Stimulated activated CD4-positive, alpha-beta T cell treated with anti-CD3 and anti-CD28 coated beads, Interleukin-15, amount 100 ng/mL, for 1 hour (primary cell): ENCODE measurements at places on chromosomes 12 and 14.

- no peak for DNase-seq
Measured at GRCh38 chr14:30988509-30988908, 36.9 kb upstream of the AP4S1 start.

GRCh38 chr12:3572560-3572959, 81.6 kb downstream of the PRMT8 start:
- no peak for DNase-seq

DNA sequence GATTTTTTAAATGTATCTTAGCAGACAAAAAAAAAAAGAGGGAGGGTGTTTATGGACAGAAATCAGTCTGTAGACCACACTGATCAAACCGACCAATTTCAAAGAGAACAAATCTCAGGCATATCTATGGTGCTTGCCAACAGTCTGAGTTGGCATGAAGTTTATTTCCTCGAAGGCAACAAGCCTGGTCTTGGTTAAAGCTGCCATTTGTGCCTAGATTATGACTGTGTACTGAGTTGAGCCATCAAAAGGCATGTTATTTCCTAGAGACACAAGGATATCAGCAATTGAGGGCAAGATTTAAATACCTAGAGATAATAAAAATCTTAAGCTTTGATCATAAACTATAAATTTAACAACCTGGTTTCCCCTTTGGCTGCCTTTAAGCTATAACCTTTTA, 119.2 kb downstream of the SLC2A13 start:
- DNase-seq: no peak

GRCh38 chr12:11716794-11717518, 67.5 kb downstream of the ETV6 start:
- DNase-seq: no peak

DNA sequence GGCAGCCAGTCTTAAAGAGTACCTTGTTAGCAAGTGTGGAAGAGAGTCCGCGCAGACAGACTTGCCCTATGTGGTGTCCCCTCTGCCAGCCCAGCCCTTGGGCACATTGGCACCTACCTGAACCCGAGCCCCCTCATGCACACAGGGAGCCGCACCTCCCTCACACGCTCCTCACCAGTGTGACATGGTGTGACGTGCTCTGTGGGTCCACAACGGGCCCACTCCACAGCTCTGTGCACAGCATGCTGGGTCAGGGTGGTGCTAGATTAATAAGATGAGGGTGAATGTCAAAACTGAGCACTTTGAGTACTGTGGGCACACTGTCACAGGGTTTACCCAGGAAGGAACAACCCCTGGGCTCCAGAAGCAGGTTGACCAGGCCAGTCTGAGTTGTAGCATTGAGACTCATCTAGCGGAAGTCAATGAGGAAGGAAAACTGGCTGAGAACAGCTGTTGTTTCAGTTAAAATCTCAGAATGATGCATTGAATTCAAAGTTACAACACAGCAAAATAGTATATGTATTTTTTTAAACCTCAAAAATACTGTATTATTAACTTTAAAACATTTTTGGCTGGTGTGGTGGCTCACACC, 53.4 kb upstream of the AMN start:
- DNase-seq: no peak

GRCh38 chr12:79935624-79936345, 888 bp upstream of the PPP1R12A start:
- DNase-seq: no peak

DNA sequence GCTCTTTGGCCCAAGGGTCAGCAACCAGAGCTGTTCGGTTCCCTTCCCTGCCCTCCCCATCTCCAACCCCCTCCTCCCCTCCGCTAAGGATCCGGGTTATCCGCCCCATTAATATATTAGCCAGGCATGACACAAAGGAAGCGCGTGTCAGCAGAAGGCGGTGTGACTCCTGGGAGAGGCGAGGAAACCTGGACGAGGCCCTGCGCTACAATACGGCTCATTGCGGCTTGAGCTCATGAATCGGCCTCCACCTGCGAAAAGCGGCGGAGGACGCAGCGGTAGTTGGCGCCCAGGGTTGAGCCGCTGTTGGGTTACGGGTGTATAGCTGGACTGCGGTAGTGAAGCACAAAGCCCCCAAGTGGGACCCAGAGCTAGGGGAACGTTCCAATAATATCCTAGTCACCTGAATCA, 9.9 kb downstream of the FOXA1 start:
- no peak for DNase-seq

GRCh38 chr12:96427269-96427729, 27.1 kb upstream of the CDK17 start:
- no peak for DNase-seq

- no peak for DNase-seq
Measured at GRCh38 chr12:70772836-70773235, 135.6 kb upstream of the PTPRB start.

DNA sequence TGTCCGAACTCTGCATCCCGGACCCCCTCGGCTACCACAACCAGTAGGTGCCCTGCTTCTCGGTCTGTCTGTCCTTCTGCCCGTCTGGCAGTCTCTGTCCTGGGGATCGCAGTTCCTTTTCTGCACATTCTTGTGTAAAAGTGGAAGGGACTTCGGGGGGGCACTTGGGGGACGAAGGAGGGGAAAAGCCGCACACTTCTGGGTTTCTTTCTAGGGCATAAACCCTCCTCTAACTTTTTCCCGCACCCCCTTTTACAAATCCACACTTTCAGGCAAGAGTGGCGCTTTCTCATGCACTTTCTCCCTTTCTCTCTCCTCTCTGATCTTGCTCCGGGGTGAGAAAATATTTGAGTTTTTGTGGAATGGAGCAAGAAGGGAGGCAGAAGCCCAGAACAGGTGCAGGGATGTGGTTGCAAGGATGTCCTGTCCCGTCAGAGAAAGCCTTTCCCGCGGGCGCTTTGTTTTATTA, 506 bp downstream of the ESRRB start:
- no peak for DNase-seq

- DNase-seq: no peak
Measured at GRCh38 chr14:93395231-93395630, 35.5 kb upstream of the UNC79 start.

- DNase-seq: no peak
Measured at GRCh38 chr12:110436231-110436630, 13.9 kb downstream of the ARPC3 start.

- DNase-seq: no peak
Measured at GRCh38 chr12:92457458-92458180, 245.2 kb upstream of the PLEKHG7 start.

DNA sequence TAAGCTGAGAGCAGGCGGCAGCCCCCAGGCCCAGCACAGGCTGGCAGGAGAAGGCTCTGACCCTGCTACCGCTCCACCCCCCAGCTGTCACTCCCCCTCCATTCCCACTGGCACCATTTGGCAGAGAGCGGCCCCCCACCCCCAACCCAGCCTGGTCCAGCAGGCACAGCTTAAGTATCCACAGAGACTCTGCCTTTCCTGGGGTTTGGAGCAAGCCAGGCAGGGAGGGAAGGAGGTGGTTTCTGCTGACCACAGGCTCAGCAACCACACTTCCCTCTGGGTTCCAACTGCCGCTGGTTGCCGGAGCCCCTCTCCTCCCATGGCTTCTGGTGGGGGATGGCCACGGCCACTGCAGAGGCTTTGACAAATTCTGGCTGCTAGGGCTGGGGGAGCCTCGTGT, 30.5 kb upstream of the CCND2 start:
- no peak for DNase-seq

DNA sequence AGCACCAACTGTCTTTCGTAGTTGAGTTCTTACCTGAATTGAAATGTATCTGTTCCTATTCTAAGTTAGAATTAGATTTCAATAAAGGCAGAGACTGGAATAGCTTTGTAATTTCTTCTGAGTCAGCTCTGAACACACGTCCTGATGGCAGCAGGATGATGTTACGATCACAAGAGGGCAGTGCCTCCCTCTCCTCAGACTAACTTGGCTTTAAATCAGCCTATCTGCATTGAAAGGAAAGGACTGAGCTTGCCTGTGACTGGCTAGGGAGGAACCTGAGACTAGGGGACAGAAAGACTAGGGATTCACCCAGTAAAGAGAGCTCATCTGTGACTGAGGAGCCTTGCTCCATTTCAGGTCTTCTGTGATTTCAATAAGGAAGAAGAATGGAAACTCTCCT, 323.7 kb upstream of the OR4E1 start:
- no peak for DNase-seq

DNA sequence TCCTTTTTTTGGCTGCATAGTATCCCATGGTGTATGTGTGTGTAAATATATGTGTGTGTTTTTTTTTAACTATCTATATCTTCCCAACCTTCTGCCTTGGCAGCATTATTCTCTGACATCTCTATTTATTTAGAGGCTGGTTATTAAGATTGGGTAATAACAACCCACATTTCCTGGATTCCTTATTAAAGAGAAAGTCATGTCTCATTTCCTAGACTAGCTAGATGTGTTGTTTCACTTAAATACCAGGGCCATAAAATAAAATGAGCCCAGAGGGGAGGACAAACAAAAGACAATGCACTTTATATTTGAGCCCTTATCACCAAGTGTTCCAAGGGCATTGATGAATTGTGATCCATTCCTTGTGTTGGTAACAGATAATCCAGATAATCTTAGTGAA, 169.1 kb downstream of the SLC5A8 start:
- no peak for DNase-seq

DNA sequence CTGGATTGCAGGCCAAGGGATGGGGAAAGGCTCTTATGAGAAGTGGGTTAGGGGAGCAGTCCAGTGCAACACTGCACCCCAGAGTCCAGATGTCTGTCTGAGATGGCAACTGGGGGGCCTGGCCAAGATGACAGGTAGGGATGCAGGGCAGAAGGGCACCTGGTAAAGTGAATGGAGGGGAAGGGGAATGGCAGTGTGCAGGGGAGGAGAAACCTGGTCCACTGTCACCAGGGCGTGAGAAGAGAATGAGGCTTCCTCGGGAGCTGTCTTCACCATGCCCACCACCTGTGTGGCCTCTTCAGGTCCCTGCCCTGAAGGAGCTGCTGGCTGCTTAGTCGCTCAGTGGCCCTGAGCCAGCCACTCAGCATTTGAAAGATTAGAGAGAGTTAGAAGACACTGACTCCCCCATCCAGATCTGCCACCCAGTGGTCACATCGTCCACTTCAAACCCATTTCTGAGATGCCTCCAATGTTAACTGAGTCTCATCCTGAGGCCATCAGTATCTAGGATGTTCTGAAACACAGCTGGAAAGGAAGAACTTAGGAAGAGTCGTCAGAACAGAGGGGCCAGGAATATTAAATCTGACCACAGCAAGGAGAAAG, 57.3 kb downstream of the PLEKHG3 start:
- DNase-seq: no peak

- DNase-seq: no peak
Measured at GRCh38 chr14:63991833-63992232, 139.0 kb downstream of the SYNE2 start.

DNA sequence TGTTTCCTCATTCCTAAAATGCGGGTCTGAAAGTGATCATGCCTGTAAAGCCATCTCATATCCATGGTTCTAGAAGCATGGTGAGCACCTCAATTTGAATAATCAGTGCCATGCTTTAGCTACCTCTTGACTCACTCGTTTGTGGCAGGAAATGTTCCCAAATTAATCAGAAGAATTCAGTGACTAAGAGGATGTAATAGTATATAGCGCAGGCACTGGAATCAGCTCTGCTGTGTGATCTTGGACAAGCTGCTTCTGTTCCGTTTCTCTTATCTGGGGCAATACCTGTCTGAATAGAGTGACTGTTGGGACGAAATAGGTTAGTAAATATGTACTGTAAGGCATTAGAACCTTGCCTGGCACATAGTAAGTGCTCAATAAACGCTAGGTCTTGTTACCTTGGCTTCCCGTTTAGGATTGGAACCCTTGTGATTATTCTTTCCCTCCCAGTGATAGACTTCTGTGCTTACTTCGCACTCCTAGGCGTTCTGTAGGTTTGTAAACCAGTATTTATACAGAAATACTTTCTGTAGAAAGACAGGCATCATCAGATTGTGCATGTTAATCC, 820 bp upstream of the SMAGP start:
- no peak for DNase-seq

DNA sequence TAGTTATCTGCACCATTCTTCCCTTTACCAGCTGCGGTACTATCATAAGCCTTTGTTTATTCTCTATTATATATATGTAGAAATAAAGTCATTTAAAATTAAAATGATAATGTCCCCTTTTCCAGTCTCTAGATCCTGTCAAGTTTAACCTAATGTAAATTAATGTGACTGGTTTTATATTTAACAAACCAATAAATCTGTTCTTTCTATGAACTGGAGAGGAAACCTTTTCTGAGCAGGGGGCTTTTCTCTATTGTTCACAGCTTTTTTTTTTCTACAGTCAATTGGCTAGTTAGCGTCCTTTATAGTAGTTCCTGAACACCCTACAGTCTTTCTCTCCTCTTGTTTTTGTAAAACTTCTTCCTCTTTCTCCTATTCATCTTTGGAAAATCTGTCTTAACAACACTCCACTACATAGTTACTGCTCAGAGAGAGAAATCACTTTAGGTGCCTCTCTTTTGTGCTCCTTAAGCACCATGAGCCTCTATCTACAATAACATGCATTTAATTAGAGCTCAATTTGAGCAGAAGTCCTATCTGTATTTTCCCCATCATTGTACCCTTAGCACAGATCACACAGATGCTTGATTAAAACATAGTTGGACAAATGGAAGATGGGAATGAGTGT, 332.6 kb upstream of the SYT1 start:
- DNase-seq: no peak

DNA sequence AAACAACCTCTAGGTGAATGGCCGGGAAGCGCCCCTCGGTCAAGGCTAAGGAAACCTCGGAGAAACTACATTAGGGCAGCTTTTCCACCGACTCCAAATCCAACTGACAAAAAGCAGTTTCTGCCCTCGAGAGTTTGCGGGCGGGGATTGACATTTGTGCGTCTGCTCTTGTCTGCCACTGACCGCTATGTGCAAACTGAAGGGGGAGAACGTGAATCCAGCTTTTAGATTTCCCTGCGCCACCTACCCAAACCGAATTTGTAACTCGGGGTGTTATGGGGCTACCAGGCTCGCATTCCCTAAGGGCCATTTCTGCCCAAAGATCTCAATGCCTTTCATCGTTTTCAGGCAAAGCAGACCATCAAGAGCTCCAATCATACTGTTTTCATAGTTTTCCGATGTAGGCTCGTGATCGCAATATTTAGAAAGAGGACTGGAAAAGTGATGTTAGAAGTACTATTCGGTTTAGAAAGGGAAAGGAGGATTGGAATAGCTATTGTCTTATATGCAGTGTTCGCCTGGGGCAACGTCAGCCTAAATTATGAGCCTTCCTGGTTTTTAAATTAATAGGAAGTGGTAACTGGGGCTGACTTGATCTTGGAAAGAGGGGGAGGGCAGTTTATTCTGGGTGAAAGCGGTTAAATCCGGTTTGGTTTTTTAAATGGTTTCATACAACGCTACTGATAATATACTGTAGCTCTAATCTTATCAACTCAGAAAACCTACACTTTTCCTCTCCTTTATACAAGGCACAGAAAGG, 45.4 kb downstream of the BCAT1 start:
- no peak for DNase-seq

- no peak for DNase-seq
Measured at GRCh38 chr12:13208533-13209435, 12.3 kb downstream of the EMP1 start.
